Renal cortex interstitium (tissue), 15 donors: ENCODE measurements at places on chromosomes 3 and 15.

DNA sequence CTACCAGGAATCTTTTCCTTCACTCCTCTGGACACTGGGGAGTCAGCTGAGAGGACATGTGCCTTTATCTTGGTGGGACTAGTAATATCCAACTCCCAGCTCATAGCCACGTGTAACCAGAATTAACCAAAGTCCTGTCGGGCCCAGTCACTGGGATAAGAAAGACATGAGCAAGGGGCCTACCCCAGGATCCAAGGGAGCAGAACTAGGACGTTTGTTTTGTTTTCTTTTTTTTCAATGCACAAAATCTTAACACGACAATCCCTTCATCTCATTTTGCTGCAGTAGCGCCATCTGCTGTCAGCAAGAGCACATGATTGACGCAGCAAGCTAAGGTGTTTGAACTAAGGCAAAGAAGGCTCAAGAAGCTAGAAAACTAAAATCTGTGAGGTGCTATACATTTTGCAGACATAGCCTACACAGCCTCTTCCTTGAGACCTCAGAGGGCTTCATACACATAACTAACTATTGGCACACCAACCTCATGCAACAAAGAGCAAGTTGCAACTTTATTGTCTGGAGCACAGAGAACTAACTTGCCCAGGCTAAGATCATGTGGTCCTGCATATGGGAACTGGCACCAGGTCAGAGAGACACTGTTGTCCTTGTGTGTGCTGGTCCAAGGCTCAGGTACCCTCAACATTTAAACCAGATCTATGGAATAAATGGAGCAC, 43.6 kb downstream of the RLBP1 start:
- DNase-seq: peak; percentile 66

- no peak for DNase-seq
Measured at GRCh38 chr15:88917760-88918159, 4.6 kb upstream of the MFGE8 start.

DNA sequence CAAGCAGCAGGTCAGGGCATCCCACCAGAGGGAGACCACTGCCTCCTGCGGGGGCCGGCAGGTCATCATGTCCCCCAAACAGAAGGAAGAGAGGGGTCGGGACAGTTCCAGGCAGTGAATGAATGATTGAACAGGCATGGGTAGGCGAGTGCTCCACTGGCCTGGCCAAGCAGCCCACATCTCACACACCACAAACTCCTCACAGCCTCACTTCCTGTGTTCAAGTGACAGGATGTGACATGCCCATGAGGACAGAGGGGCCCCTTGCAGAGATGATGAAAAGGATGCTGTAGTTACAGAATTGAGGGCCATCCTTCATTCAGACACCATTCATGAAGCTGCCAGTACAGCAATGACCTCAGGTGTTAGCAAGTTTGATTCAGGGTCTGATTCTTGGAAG, 3.7 kb downstream of the IQSEC1 start:
- DNase-seq: no peak

GRCh38 chr15:90097475-90097874, 4.8 kb downstream of the IDH2 start:
- DNase-seq: no peak

DNA sequence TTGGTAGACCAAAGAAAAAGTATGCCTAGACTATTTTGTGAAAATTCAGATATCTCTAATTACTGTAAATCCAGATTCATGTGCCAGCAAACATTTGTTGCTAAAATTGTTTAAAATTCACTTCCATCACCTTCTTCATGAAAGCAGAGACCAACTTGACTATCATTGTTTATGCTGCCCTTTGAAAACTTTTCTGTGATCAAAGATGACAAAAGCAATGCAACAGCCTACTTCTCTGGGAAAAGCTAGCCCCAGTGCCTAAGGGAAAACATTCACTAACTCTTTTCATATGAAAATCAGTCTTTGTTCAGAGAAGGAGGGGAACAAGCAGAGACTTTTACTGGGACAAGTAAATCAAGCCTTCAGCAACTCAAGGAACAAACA, 178.0 kb upstream of the P2RY1 start:
- no peak for DNase-seq

- no peak for DNase-seq
Measured at GRCh38 chr3:30873671-30874070, 20.8 kb downstream of the GADL1 start.

DNA sequence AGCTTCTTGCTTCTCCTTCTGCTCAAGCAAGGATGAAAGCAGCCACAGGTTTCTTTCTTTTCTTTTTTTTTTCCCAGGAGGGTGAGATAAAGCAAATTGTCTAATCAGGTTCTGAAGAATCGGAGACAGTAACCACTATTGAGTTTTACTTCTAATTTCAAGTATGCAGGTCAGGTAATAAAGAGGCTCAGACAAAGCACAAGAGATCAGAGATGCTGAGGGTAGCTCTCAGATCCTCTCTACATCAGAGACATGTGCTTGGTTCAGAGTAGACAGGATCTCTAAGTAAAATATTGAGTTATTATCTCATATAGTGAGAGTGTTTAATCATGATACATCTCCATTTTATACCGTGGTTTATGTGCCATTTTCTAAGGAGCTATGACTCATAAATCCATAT, 168.5 kb downstream of the NFKBIZ start:
- no peak for DNase-seq

DNA sequence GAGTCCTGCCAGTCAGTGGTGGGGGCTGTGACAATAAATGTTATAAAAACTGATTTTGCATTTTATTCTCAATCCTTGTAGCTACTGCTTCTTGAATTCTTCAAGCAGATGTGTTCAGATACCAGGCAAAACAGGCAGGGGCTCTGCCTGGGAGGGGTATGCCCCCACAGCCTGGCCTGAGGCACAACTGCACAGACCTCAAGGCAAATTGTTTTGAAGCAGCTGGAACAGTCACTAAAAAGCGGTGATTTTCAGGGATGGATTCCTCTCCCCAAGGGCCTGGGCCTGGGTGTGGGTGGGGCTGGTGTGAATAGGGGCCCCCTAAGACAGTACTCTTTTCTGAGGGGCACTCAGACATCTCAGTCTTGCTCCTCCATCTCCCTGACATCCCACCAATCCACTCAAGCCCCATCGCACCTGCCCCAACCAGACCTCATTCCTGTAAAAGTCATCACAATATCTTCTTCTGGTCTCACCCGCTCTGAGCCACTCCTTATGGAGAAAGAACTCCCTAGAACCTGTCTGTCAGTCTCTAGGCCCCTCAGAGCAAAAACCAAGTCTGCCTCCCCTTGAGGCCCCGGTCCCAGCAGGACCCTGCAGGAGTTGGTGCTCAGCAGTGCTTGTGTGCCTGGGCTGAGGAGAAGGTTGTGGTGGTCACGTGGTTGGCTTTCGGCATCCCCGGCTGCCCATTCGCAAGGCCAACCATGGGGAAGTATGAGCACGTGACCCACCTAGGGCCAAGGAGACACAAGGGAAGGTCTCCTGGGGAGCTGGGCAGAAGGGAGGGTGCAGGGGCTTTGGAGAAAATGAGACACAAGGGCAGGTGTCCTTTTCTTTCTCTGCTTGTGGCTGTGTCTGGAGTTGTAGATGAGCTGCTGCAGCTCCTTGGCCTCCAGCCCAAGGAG, 2.9 kb upstream of the PSTPIP1 start:
- no peak for DNase-seq

DNA sequence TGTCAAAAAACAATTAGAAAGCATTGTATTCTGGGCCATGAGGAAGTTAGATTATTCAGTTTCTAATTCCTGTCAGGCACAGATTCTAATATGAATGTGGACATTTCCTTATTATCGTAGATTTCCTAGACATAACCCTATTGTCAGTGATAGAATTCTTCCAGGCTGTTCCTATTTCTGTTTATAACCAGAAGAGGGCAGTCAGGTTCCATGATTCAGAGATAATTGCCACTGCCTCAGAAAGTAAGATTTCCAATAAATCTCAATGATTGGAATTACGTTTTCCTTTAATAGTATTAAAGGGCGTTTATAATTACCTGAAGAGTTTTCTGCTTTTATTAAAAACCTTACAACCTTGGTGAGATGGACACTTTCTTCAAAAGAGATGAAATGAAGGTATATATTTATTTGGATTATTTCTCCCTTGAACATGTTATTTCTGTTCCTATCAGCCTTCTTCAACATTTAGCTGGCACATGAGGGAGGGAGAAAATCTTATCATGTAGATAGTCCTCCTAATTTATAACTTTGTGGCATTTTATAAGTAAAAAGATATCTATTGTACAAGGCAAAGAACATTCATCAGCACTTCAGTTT, 439.2 kb downstream of the MCTP2 start:
- peak; percentile 53 for DNase-seq

DNA sequence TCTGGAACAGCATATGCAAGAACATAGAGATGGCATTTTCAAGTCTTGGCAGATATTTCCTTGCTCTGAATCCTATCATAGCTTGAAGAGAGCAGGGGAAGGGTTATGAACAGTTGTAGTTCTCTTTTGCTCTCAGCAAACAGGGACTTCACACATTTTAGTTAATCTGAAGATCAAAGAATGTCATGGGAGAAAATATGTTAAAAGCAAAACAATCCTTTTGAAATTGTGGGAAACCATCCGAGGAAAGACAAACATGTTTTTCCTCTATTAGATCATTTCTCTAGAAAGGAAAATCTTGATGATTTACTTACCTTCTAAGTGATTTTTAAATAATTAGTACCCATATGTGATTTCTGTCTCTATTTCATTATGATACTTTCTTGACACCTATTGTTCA, 77.8 kb upstream of the DCBLD2 start:
- DNase-seq: no peak

GRCh38 chr3:136055491-136055890, 90.0 kb downstream of the PPP2R3A start:
- no peak for DNase-seq
